ENCODE measurements at places on chromosomes 12 and 14.

DNA sequence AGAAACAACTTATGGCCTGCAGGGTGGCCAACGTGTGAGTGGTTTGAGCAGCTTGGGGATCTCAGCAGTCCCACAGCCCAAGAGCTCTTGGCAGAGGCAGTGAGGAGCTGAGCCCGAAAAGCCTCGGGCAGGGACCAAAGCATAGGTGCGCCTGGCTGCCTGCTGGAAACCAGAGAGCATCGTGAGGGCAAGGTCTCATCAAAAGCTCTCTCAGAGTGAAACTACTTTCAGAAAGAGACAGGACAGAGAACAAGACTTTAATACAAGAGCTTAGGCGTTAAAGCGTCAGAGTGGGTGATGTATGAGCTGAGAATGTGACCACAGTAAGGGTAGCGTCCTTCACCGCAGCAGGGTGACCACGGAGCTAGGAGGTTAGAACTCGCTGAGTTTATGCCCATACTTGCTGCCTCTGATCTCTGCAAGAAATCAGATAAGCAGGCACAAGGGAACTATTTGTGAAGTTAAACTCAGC, 30.8 kb downstream of the LGMN start:
- ATAC-seq, result no peak

- ATAC-seq, result no peak
These were observed 53.7 kb downstream of the SOX5 start for GRCh38 chr12:23895792-23896218.

- no peak for ATAC-seq
These were observed 25.0 kb upstream of the COCH start for GRCh38 chr14:30849354-30849753.

GRCh38 chr12:106006940-106007339, 131.8 kb downstream of the NUAK1 start:
- no peak for ATAC-seq

DNA sequence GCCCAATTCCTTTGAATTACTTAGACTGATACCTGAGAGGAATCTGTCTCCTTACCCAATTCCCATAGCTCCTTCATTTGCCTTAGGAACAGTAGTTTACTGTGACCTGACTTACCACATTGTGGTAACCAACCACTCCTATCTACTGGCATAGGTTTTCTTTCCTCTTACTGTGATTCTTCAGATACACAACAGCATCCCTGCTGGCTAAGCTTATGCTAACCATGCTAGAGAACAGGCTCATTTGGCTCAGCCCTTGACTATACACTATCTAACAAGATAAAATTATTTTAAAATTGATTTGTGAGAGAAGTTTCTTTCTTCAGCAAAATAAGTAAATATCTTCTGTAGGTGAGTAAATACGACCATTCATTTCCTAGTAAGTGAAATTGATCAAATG, 320.4 kb upstream of the DDHD1 start:
- no peak for ATAC-seq

GRCh38 chr14:29223947-29224346, 457.4 kb downstream of the FOXG1 start:
- ATAC-seq, result no peak

DNA sequence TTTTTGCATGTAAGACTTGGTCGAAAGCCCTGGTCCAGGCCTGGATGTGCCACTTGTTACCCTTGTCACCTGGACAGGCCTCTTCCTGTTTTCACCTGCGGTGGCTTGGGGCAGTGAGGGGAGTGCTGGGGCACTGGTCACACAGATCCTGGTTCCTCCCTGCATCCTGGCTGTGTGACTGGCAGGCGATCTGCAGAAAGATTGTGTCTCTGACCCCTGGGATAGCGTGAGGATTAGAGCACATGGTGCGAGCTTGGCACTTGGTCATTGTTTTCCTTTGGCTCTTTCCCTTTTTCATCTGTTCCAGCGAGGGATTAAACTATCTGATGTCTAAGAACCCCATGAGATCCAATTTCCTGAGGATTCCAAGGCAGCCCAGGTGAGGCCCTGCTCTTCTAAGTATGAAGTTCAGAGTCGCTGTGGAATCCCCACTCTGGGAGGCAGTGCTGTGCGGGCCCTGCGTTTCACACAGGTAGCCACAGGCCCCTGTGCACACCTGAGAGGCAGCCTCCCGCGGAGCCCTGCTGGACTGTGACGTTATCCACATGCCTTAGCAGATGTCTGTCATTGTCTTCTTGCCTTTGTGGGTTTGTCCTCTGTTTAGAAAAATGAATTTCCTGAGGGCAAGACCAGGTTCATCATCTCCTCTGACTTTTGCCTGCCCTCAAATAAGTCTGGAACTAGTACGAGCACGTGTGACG, 288.4 kb downstream of the CACNA1C start:
- no peak for ATAC-seq

DNA sequence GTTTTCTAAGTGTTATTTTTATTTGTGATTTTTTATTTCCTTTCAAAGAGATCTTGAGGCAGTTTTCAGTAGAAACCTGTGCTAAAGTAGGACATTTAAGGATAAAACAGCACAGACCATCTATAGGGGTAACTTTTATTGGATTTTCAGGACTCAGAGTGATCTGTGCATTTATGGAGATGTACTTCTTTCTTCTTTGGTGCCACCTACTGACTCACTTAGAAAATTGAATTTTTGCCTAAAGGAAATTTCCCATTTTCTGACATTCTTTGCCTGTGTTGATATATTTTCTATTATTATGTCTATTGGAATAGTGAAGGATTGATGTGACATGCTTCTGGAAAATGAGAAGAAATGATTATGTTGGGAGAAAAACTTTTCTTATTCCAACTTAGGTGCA, 113.0 kb downstream of the UNC79 start:
- ATAC-seq, result no peak

DNA sequence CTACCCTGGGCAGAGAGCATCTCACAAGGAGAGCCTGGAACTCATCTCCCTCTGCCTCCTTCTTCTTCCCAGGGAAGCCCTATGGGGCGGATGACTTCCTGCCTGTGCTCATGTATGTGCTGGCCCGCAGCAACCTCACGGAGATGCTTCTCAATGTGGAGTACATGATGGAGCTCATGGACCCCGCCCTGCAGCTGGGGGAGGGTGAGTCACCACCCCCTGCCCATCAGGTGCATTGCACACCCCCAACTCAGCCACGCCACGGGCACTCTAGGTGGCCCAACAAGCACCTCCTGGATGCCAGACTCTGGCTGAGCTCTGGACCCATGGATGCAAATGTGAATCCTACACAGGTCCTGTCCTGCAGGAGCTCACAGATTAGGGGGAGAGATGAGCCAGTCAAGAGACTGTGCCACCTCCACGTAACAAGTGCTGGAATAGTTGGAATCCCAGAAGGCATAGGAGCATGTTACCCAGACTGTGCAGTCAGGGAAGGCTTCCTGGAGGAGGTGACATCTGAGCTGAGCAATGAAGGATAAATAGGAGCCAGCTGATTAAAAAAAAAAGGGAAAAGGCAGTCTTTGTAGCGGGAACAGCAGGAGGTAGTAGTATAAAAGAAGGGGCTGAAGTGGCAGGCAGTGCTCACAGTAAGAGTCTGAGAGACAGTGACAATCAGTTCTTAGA, 71.9 kb downstream of the LGMN start:
- no peak for ATAC-seq

- no peak for ATAC-seq
These were observed 182.3 kb upstream of the GZMB start for GRCh38 chr14:24816011-24816928.

DNA sequence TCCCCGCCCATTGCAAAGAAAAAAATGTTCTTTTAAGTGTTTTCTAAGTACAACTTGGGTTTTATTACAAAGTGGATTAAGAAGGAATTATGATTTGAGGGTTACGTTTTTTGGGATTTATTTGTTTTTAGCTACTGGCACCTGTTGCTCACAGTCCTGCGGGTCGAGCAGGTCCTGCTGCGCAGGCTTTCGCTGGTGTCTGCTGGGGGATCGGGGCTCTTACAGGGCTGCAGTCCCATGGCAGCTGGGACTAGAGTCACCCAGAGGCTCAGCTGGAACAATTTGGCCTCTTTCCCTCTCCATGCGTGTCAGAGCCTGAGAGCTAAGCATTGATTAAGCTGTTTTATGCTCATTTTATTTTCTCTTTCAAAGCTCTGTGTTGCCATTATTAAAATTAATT, 55.6 kb upstream of the DYNC1H1 start:
- ATAC-seq, result no peak
